Type B pancreatic cell (in vitro differentiated cells): ENCODE measurements at places on chromosomes 1 and 21.

DNA sequence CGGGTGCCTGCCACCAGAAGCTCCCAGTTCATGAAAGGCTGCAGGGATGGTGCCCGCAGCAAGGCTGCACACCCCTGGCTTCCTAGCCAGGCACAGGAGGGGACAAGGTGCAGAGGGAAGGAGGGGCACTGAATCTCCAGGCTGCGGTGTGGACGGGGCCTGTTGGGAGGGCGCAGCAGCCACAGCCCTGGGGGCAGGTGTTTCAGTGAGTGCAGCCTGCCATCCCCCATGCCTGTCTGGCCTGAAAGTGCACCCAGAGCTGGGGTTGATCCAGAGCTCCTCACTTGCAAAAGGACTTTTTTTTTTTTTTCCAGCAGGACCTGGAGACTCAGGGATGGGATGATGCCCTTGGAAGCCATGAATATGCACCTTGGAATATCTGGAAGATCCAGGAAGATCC is 153.7 kb upstream of the C1orf174 start:
- peak; percentile 54 for DNase-seq

GRCh38 chr1:8572106-8572505 is 245.3 kb downstream of the RERE start:
- DNase-seq, result no peak

- DNase-seq, result no peak
These were observed 437.0 kb downstream of the LMO4 start for GRCh38 chr1:87765681-87766070.

DNA sequence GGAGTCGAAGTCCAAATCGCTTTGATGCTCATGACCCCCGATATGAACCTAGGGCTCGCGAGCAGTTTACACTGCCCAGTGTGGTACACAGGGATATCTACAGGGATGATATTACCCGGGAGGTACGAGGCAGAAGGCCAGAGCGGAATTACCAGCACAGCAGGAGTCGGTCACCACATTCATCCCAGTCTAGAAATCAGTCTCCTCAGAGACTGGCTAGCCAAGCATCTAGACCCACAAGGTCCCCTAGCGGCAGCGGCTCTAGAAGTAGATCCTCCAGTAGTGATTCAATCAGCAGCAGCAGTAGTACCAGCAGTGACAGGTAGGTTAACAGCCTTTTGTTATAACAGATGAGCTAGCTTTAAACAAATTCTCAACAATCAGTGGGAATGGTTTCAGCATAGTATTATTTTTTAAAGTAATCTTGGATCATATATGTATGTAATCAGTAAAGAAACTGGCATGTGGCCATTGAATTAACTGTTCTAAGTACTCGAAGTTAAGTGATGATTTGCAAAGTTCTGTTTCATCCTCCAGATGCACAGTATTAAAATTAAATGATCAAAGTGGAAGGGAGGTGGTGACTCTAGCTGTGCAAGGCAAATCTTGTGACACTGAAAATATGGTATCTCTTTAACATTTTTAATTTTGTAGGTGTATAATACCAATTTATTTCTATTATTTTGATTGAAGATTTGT is 29.0 kb downstream of the SPEN start:
- no peak for DNase-seq

DNA sequence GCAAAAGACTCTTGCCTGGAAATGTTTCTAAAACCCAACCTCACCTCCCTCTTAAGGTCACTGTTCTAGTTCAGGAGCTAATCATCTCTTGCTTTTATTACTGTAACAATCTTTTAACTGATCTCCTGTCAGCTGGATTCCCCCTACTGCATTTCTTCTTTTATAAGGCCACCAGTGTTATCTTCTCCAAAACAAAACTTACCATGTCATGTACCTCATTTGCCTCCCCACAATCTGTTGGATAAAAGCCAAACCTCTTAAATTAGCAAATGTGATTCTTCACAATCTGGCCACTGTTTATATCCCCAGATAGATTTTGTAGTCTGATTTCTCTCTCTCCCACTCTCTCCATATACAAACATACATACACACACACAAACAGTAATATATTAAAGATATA is 143.3 kb downstream of the DENND1B start:
- no peak for DNase-seq

DNA sequence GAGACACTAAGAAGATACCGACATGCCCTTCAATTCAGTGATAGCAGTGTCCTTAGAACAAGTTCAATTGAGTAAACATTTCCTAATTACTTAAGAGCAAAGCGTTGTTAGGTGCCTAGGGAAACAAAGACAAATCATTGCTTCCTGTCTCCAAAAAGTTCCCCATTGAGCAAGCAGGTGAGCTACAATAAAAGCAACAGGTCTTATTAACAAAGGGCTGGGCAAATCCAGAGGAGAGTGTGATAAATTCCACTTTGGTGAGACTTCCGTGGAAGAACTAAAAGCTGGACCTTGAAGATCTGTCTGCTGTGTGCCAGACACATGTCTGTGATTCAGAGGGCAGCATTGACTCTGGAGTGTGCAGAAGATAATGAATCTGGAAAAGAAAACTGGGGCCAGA is 1.9 kb upstream of the TUT4 start:
- no peak for DNase-seq

- DNase-seq, result no peak
These were observed 117.5 kb upstream of the ARHGEF16 start for GRCh38 chr1:3336641-3337630.

GRCh38 chr1:5896706-5897660 is 95.2 kb downstream of the NPHP4 start:
- DNase-seq, result no peak

DNA sequence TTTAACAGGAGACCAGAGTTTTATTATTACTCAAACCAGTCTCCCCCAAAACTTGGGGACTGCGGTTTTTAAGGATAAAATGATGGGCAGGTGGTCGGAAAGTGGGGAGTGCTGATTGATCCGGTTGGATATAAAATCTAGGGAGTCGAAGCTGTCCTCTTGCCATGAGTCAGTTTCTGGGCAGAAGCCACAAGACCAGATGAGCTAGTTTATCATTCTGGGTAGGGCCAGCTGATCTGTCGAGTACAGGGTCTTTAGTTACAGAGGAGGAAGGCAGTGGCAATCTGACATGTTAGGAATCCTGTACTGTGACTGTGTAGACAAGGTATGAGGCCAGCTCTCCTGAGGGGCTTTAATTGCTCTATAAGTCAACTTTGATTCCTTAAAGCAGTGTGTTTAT is 22.9 kb upstream of the FOXE3 start:
- DNase-seq, result no peak

- no peak for DNase-seq
These were observed 21.8 kb upstream of the GRHL3 start for GRCh38 chr1:24297187-24297851.

GRCh38 chr1:47686731-47687630 is 249.1 kb downstream of the FOXD2 start:
- peak; percentile 65 for DNase-seq

GRCh38 chr1:235513495-235514366 is 9.5 kb upstream of the B3GALNT2 start:
- DNase-seq, result no peak

DNA sequence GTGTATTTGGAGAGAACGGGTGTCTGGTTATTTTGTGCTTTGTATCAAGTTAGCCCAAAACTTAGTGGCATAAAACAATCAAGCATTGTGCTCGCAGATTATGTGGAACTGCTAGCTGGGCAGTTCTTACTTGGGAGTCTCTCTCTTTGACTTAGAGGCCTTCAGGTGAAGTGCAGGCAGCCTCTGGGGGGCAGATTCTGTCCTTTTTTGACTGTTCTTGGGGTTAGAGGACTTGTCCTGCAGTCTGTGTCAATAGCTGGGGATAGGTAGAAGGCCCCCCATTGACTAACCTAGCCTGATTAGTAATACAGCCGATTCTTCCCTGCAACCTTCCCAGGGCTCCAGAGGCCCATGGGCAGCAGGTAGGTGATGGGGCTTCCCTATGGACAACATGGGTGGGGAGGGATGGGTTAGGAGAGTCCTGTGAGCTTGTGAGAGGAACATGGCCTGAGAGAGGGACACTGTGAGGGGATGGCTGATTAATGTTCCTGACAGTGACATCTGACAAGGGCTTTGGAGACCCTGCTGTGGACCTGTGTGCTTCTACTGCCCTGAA is 37.2 kb upstream of the ACOT11 start:
- no peak for DNase-seq

- DNase-seq, result no peak
These were observed 684.2 kb downstream of the LTN1 start for GRCh38 chr21:28308516-28308915.

GRCh38 chr1:119827010-119827409 is 15.8 kb upstream of the REG4 start:
- no peak for DNase-seq

GRCh38 chr21:42453224-42453985 is 42.6 kb downstream of the RSPH1 start:
- no peak for DNase-seq

GRCh38 chr1:56437959-56438358 is 141.4 kb downstream of the PLPP3 start:
- no peak for DNase-seq

GRCh38 chr1:56286956-56287355 is 292.4 kb downstream of the PLPP3 start:
- DNase-seq, result no peak

DNA sequence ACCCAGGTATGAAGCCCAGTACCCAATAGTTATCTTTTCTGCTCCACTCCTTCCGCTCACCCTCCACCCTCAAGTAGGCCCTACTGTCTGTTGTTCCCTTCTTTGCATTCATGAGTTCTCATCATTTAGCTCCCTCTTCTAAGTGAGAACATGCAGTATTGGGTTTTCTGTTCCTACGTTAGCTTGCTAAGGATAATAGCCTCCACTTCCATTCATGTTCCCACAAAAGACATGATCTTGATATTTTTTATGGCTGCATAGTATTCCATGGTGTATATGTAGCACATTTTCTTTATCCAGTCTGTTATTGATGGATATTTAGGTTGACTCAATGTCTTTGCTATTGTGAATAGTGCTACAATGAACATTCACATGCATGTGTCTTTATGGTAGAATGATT is 2.8 kb upstream of the TP53BP2 start:
- no peak for DNase-seq

GRCh38 chr1:190497565-190497964 is 19.9 kb upstream of the BRINP3 start:
- DNase-seq, result no peak

DNA sequence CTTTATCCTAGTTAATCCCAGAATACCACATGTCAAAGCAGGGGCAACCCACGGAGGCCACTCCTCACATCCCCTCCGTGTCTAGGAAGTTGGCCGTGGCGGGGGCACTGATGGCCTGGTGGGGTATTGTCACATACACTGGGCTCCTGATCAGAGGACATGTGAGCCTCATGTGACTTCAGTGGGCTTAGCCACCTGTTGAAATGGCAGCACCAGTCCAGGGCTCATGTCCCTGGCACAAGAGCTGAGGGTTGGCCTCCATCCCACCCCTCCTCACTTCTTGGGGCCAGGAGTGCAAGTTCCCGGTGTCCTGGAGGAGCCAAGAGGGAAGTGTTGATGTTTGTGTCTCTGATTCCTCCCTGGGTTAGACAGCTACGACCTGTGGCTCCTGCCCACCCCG is 313.4 kb downstream of the CAMTA1 start:
- no peak for DNase-seq

- no peak for DNase-seq
These were observed 57.8 kb downstream of the SIK1 start for GRCh38 chr21:43369124-43369523.

DNA sequence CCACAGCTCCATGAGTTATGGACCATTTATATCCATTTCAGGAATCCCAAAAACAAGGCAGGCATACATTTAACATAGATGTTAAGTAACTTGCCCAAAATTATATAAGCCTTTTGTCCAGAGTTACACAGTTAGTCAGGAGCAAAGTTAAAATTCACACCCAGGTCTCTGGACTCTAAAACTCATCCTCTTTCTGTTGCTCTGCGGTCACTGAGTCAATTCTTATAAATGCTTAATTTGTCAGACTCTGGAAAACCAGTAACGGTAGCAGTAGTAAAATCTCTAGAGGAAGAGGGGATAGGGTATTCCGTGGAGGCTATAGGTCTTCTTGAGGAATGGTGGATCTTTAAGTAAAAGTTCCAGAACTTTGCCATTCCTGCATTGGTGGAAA is 223.6 kb upstream of the JUN start:
- DNase-seq, result no peak

DNA sequence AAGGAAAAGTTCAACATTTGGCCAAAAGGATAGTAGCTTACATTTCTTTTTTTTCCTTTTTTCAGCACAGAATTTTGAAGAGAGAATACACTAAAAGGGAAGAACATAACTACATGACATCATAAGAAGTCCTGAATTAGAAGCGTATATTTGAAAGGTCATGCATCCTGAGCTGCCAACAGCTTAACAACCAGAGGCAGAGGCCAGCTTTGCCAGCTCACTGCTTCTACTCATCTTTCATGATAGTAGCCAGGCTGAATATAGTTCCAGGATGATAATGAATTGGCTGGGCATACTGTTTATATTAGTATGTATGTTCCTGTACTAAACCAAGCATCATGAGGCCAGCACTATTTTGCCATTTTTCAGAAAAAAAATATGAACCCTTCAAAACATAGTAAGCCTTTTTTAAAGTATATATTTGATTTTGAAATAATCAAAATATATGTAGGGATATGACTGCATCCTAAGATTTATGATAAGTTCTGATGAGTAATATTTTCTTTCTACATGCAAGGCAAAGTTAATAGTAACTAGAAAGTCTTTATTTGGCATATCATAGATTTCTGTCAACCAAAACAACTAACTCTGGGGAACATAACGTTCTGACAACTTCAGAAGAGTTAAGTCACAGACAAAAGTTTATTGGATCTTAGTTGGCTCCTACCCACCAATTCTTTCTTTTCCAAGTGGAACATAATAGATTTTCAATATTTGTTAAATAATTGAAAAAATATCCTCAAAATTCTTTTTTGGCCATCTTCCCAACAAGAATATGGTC is 123.2 kb downstream of the DPYD start:
- DNase-seq, result no peak

DNA sequence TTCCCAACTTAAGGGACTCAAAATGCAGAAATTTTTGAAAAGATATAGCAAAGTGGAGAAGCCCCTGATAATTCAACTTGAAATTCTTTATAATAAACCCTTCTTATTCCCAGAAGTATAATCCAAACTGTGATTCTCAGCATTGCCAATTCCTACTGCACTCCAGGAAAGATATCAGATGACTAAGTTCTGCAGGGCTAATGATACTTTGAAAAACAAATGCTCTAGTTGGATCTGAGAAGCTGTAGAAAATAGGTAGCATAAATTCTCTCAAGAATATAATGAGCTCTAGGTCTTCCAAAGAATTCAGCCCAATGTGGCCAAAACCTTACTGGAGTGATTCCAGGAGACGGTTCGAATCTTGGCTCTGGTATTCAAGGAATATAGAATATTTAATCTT is 294.0 kb upstream of the PTBP2 start:
- DNase-seq, result no peak

GRCh38 chr1:10402729-10403274 is 3.9 kb downstream of the PGD start:
- no peak for DNase-seq

DNA sequence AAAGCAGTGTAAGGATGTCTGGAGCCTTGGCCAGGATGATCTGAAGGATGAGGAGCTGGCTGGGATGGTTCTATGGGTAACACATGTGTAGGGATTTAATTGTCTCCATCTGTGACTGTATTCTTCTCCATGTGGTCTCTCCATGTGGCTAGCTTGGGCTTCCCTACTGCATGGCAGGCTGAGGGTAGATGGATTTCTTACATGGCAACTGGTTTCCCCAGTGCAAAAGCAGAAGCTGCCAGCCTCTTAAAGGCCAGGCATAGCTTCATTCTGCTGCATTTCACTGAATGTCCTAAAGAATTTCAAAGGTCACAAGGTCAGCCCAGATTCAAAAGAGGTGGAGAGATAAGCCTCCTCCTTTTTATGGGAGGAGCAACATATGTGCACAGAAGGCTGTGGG is 61.7 kb downstream of the XCL2 start:
- DNase-seq, result no peak
